ENCODE measurements at places on chromosomes 2 and 18.

DNA sequence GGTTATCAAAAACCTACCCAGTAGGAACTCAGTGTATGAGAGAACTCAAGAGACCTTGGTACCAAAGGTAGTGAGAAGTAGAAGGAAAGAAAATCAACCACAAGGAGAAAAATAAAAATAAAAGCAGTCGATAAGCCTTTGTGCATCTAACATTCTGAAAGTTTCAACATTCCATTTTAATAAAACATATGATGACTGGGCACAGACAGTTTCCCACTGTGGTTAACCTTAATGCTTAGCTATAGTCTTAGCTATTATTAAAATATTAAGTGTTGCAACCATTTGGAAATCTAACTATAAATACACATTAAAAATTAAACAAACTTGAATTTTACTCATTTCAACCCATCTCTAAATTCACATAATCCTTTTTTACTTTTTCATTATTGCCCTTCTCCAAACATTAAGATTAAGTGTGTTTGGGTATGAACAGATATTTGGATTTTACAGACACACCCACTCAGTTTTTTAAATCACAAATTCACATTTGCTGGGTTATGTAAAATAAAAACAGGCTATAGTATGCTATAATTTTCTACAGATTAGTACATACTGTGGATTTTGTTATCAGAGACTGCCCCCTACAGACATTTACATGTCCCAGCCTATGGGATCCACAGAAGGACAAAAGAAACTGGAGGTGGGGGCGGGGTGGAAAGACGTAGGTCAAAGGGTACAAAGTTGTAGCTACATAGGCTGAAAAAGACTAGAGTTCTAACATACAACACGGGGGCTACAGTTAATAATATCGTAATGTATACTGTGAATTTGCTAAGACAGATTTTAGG lies 32.8 kb downstream of the SRBD1 start:
- no peak for DNase-seq

DNA sequence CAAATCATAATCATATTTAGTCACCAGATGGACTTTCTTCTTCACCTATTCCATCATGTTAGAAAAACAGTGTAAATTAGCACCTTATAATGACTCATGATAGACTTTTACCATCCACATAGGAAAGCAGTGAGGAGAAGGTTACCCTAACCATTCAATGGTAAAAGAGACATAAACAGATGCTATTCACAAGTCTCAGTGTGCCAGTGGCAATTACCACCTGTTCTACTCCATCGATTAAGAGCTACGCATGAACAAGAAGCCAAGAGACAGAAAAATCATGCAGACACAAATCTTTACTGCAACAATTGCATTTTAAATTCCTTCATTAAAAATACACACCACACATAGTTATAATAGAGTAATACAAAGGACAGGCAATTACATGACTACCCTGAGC lies 106.7 kb upstream of the CHAC2 start:
- DNase-seq: no peak

GRCh38 chr18:75179819-75180600 lies 28.9 kb downstream of the PTGR3 start:
- DNase-seq: no peak

DNA sequence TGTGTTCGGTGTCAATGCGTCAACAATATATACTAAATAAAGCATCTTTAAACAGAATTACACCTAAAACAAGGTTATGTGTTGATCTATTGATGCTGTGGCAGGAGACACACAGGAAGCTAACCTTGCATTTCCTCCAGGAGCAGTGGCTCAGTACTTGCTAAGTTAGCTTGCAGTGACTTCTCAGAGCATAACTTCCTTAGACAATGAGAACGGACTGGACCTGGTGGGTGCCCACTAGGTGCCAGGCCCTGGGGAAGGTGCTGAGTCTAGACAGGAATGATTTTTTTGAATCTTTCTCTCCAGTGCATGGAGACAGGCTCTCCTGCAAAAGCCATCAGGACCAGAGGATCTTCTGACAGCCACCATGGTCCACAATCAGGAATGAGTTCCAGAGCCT lies 73.8 kb upstream of the MGAT4A start:
- no peak for DNase-seq

- no peak for DNase-seq
Observed at GRCh38 chr18:36457683-36458082, 160.2 kb downstream of the FHOD3 start.

DNA sequence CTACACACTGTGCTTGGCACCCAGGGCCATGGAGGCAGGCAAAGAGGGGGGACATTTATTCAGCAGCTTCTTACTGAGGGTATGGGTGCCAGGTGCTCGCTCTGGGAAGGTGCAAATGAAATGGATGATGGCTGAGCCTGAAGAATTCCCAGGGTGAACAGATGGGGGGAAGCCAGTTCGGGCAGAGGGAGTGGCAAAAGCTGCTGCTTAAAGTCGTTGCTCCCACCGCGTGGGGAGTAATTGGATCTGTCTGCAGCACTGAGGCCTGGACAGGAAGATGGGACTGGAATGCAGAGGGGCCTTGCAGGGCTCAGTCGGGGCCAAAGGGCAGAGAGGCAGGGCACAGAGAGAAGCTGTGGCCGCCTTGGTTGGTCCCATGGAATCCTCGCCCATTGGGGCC lies 51.2 kb downstream of the NEDD4L start:
- no peak for DNase-seq

DNA sequence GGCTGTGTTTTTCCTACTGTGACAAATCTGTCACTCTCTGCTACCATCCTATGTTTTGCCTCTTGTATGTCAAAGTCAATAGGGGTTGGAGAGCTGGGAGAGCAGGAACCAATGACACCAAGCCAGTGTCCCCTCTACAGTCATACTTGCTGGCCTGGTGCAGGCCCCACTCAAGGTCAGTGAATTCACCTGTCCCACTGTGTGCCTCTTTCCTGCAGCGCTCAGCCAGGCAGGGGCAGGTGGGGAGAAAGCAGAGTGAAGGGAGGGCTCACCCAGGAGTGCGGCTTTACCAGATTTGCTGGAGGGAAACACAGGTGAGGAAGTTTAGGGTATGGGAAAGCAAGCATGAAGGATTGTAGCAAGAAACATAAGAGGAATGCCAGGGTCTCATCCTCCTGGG lies 114.5 kb downstream of the GYPC start:
- DNase-seq: no peak

DNA sequence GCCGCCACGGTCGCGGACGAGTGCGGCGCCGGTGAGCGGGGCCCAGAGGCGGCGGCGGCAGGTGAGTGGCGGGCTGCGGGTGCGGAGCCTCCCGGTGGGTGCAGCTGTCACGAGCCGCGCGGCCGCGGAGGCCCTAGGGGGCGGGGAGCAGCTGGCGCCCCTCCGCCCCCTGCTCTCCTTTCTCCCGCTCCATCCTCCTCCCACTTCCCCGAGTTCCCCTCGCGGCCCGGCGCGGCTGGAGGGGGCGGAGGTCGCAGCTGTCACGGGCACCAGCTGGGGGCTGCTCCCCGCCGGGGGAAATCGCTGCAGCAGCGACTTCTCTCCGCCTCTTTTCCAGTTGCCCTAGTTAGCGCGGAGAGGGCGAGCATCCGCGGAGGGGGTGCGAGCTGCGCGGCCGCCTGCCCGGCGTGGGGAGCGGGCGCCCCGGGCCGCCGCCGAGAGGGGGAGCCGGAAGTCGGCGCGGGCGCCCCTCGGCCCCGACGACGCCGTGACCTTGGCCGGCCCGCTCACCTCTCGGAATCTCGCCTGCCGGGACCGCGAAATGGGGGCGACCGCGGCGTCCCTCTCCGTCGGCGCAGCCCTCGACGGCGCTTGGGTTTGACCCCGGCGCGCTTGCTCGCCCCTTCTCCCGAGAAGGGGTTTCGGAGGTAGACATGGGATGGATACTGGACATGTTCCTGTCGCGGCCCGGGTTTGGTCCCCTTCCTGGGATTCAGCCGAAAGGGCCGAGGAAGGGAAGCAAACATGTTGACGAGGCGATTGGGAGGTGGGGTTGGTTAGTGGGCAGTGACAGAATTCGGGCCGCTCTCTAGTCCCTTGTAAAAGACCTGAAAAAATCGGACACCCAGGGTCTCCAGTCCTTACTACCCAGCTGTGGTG lies 727 bp downstream of the NCOA1 start:
- DNase-seq: peak; percentile 76

- peak; percentile 96 for DNase-seq
Observed at GRCh38 chr2:118855451-118856279, 8.2 kb upstream of the EN1 start.

DNA sequence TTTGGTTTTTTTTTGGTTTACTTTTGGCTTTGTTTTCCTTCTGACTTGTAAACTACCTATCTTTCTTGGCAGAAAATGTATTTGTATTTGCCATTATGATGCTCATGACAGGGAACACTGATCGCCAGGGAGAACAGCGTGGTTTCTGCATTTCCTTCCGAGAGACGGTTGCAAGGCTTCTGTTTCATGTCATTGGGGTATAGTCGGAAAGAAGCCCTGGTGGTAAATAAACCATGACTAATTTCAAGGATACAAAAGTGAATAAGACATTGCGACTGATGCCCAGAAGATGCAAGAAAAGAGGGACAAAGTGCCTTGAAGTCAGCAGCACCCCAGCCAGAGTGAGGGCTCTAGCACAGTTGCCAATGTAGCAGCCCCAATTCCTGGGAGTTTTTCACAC lies 4.2 kb upstream of the CAPN14 start:
- DNase-seq: no peak

GRCh38 chr2:170690640-170691039 lies 24.5 kb upstream of the SP5 start:
- no peak for DNase-seq

Measured in urothelium cell line (cell line).